Lower leg skin (tissue), 4 donors: ENCODE measurements at places on chromosomes 11 and 22. TPM values are rescaled to one million over a fixed set of nuclear protein-coding genes. Genes with fewer than 3 reads are reported as not detected.

Gene MS4A2
- total RNA-seq, result 0.49 TPM

Gene APOA4
- total RNA-seq, result not detected

Gene RBM4
- 85.2 TPM for total RNA-seq

Gene VSIG10L2
- total RNA-seq, result 3.0 TPM

Gene SLC29A2
- 2.5 TPM for total RNA-seq

Gene HOATZ
- total RNA-seq, result not detected

Gene CASP5
- total RNA-seq, result 0.21 TPM

Gene LRRC74B
- total RNA-seq, result not detected

Gene TRPT1
- total RNA-seq, result 66.6 TPM

Gene MFRP
- total RNA-seq, result not detected

Gene GAL
- 6.1 TPM for total RNA-seq

- DNase-seq, result no peak
Measured at GRCh38 chr22:27185760-27186302, 528.4 kb downstream of the MIAT start.

GRCh38 chr22:17925431-17925841, 98.9 kb downstream of the MICAL3 start:
- no peak for DNase-seq

DNA sequence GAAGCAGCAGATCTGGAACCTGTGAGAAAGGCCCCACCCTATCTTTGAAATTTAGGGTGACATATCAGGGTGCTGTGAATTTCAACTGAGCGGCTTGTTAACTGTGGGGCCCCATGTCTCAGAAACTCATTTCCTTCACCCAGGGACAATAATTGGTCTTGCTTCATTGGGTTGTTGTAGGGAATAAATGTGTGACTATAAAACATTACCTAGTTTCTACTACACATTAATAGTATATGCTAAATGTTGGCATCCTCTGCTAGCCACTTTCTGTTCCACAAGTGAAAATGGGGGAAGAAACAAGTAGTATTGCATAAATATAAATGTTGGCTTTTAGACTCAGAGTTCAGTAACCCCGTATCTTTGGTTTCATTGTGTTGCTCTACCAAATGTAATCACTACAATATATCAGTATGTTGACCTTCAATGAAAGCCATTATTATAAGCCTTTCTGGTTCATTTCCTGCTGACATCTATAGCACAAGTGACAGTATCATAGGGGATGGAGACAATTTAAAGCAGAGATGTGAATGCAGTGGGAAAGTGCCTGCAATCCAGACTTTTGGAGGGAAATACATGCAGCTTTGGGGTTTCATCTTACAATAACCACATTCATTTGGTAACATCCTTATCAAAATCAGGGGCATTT, 905.5 kb upstream of the RAG2 start:
- DNase-seq, result no peak

- DNase-seq, result no peak
Measured at GRCh38 chr11:44817207-44817949, 90.6 kb downstream of the TSPAN18 start.

GRCh38 chr22:32964411-32965057, 93.6 kb downstream of the SYN3 start:
- DNase-seq, result peak; percentile 23

GRCh38 chr11:1088927-1089737, 14.5 kb downstream of the MUC2 start:
- DNase-seq, result no peak

DNA sequence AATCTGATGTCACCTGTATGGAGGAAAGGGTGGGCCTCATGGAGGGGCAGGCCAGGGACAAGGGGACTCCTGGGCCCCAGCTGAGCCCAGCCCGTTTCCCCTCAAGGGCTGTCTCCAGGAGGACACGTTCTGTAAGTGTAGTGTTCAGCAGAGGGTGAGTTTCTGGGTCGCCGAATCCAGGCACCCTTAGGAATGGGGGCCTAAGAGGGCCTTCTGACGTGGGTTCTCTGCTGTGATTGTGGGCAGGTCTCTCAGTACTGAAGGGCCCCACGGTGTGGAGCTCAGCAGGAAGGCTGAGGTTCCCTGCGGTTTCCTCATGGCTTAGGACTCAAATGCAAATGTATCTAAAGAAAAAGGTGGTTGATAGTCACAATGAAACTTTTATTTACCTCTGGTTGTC, 6.5 kb downstream of the PTDSS2 start:
- DNase-seq, result no peak

GRCh38 chr11:95531116-95531515, 258.5 kb downstream of the FAM76B start:
- DNase-seq, result no peak

- peak; percentile 50 for DNase-seq
Measured at GRCh38 chr11:131408025-131408640, 37.7 kb downstream of the NTM start.

DNA sequence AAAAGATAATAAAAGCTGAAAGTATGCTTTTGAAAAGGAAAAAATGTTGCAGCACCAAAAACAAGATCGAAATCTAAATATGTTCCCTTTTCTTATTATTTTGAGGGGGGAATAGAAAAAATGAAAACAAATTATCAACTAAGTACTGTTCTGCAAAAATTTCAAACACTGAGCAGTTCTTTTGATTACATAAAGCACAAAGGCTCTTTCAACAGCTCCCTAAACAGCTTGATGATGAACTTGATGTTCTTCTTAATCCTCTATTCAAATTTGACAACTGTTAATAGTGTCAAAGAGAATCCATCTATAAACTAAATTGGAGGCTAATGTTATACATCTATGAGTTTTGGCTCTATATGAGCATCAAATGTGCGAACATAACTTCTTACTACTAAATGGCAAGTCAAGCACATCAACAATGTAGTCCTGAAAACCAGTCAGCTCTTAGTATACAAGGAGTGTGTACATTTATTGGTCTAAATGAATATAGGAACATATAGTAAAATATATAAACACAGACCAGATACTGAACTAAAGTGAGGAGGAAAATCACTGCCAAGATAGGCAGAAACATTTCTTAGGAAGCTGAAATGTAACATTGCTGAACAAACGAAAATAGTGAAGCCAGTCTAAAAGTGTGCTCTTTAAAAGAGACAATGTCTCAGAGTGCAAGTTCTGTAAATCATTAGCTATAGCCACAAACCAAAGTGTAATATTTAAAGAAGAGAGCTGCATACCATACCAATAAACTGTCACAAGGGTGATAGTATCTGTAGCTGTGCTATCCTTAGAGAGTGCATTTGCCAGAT, 94.3 kb downstream of the SOX6 start:
- no peak for DNase-seq

- DNase-seq, result no peak
Measured at GRCh38 chr22:32573991-32574390, 99.4 kb downstream of the FBXO7 start.

DNA sequence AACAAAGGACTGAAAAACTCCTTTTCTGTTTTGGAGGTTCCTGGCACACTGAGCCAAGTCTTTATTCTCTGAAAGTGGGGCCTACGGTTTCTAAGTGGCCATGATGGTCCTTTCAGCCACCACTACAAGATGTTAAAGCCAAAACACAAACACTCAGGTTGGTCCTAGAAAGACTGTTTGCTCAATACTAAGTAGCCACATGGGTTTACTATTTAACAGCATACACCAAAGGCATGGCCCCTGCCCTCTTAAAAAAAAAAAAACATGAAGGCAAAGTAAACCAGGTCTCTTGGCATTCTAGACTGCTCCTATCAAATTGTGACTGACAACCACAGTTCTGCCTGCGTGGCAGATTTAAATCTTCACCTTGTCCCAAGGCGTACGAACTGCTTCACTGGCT, 123.6 kb upstream of the BID start:
- no peak for DNase-seq

DNA sequence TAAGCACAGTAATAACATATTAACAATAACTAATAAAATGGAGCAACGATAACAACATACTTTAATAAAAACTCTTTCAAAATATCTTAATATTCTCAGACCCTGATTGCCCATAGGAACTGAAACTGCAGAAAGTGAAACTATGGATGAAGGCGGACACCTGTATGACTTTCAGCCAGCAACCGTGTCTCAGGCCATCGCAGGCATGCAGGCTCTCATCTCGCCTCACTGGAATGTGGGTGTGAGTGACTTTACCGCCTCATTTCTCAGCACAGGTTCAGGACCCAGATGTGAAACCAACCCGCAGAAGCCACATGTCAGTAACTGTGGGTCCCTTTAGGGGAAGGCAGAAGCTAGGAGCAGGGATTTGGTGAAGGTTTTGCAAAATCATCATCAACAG, 539.1 kb downstream of the FAM181B start:
- DNase-seq, result no peak

DNA sequence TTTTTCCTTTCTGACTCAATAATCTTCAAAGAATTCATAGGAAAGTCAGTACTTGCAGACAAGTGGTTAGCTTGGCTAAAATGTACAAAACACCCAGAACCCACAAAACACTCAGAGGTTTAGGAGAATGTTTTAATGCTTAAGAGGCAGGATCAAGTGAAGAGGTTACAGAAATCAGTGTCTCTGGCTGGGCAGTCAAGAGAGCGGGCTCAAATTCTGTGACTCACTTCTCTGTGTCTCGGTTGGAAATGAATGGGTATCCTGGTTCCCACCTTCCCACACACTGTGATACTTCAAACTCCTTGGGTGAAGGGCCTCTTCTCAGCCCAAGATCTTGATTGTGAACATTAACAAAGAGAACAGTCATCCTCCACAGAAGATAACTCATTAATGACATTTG, 3.8 kb downstream of the MPEG1 start:
- DNase-seq, result no peak

DNA sequence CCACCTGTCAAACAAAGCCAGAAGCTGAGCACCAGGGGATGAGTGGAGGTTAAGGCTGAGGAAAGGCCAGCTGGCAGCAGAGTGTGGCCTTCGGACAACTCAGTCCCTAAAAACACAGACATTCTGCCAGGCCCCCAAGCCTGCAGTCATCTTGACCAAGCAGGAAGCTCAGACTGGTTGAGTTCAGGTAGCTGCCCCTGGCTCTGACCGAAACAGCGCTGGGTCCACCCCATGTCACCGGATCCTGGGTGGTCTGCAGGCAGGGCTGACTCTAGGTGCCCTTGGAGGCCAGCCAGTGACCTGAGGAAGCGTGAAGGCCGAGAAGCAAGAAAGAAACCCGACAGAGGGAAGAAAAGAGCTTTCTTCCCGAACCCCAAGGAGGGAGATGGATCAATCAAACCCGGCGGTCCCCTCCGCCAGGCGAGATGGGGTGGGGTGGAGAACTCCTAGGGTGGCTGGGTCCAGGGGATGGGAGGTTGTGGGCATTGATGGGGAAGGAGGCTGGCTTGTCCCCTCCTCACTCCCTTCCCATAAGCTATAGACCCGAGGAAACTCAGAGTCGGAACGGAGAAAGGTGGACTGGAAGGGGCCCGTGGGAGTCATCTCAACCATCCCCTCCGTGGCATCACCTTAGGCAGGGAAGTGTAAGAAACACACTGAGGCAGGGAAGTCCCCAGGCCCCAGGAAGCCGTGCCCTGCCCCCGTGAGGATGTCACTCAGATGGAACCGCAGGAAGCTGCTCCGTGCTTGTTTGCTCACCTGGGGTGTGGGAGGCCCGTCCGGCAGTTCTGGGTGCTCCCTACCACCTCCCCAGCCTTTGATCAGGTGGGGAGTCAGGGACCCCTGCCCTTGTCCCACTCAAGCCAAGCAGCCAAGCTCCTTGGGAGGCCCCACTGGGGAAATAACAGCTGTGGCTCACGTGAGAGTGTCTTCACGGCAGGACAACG, 11.7 kb downstream of the CXCR5 start:
- no peak for DNase-seq

- no peak for DNase-seq
Measured at GRCh38 chr22:22201185-22201929, 43.2 kb upstream of the VPREB1 start.

DNA sequence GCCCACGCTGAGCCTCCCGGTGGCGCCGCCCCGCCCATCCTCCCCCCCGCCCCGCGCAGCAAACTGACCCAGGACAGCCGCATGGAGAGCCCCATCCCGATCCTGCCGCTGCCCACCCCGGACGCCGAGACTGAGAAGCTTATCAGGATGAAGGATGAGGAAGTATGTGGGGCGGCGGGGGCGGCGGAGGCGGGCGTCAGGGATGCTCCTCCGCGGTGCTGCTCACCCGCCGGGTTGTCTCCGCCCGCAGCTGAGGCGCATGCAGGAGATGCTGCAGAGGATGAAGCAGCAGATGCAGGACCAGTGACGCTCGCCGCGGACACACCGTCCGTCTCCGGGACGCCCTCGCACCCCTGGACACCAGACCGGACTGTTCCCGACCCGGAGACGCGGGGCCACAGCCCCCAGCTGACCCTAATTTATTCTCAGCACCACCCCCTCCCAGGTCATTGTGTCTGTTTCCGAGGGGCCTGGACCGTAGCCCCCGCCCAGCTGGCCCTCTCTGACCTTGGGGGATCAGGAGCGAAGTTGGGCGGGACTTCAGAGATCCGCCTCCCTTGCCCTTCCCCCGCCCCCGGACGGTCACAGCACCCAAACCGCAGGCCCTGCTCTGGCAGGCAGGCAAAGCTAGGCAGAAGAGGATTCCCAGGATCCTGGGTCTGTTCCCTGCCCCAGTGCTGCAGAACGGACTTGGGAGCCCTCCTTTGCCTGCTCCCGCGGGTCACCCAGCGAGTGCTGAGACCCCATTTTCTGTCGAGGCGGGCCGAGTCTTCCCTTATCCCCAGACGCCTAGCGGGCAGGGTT, 959 bp upstream of the GP1BB start:
- no peak for DNase-seq

DNA sequence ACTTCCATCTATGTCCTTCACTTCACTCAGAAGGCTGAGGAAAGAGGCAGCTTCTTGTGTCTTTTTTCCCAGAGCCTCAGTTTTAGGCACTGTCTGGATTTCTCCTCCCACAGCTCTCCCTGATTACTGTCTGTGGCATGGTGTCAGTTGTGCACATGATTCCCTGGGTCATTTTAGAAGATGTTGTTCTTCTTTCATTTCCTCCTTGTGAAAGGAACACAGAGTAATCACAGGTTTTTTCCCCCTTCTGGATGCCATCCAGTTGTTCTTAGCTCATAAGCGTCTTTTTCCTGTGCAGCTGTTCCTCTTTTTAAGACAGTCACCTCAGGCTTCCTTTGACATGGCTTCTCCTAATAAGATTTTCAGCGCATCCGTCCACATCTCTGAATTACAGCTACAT, 212.2 kb downstream of the FAM181B start:
- DNase-seq, result no peak

DNA sequence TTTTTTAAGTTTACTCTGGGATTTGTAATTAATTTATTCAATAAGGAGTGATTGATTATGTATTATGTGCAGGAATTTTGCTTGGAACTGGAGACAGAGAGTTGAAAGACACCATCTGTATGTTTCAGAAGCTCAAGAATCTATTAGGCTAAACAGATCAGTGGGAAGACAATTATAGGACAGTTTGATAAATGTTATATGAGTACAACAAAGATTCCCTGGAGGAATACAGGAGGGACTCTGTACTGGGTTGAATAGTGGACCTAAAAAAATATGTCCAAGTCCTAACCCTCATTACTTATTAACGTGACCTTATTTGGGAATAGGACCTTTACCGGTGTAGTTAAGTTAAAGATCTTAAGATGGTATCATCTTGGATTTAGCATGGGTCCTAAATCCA, 681.2 kb downstream of the NELL1 start:
- DNase-seq, result no peak

GRCh38 chr11:8023831-8024555, 36.9 kb downstream of the EIF3F start:
- DNase-seq, result peak; percentile 43

GRCh38 chr22:43151251-43152002, at the start of gene TSPO:
TSS of gene TSPO (plus strand) at chr22:43151559. CDS start at chr22:43159239, 7,680 bp downstream.
- DNase-seq, result peak; percentile 96
